ENCODE measurements at places on chromosomes 16 and 17.

DNA sequence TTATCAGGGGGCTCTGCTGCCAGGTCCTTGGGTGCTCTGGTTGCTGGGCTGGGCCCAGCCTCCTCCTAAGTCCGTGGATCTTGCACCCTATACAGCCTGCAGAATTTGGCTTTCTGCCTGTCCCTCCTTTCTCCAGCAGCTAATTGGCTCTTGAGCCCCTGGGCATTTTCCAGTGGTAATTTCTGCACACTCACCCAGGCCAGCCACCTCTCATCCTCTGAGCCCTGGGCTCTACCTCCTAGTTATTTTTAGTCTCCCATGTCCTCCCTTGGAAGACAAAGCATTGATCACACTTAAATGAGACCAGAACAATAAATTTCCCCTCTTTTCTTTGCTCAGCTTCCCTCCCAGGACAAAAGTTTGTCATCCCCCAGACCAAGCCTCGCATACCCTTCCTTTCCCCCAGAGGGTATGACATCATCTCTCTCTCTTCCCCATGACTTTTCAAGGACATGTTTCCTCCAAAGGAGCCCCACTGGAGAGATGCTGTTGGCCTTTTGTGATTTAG lies 38.1 kb downstream of the C17orf75 start:
- DNase-seq: no peak

DNA sequence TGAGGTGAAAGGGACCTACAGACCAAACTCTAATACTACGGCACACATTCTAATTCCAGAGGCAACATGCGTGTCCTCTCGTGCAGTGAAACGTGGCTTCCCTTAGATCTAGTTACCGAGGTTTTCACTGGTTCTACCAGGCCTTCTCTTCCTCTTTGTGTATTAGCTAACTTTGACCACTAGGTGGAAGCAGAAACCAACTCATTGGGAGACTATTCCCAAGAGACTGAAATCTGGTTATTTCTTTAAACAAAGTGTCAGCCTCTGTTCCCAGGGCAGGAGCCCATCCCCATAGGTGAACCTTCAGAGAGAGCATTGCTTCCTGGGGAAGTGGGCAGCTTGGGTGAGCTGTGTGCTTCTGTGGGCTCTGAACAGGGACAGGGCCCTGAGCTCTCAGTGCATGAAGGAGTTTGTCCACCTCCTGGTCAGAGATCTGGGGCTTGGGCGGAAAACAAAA lies 19.7 kb upstream of the RCVRN start:
- no peak for DNase-seq

DNA sequence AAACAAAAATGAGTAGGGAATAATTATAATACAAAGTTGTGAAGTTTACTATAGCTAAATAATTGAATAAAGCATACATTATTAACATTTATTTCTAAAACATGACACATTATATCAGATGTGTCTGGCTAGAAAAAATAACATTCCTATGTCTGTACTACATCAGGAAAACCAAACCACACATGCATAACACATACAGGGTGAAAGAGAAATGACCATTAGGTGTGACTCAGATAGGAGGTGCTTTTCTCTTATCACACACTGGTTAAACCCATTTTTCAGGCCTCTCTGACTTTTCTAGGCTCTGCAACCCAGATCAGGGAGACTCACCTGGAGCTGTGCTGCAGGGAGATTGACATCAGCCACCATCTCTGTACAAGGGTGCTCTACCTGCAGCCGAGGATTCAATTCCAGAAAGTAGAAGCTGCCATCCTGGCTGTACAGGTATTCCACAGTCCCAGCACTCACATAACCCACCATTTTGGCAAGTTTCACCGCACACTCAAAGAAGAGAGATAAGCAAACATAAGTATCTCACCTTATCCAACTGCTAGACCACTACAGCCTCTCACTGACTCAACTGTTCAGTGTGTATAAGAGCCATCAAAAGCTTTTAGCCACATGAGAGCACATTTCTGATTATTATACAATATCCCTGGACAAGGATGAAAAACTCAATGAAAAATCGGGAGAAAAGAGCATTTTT lies 116.6 kb upstream of the C17orf78 start:
- no peak for DNase-seq

DNA sequence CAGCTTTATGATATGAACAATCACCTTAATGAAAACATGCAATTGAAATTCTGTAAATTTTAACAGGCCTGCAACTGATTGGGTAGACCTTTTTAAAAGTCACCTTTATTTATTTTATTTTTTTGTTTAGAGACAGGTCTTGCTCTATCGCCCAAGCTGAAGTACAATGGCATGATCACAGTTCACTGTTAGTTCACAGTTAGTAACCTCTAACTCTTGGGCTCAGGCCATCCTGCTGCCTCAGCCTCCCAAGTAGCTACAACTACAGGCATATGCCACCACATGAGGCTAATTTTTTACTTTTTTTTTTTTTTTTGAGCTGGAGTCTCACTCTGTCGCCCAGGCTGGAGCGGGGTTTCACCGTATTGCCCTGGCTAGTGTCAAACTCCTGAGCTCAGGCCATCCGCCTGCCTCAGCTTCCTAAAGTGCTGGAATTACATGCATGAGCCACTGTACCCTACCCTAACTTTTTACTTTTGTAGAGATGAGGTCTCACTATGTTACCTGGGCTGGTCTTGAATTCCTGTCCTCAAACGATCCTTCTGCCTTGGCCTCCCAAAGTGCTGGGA lies 28.0 kb downstream of the AP1G1 start:
- no peak for DNase-seq

GRCh38 chr17:70786081-70786480 lies 616.7 kb downstream of the KCNJ2 start:
- DNase-seq: no peak

DNA sequence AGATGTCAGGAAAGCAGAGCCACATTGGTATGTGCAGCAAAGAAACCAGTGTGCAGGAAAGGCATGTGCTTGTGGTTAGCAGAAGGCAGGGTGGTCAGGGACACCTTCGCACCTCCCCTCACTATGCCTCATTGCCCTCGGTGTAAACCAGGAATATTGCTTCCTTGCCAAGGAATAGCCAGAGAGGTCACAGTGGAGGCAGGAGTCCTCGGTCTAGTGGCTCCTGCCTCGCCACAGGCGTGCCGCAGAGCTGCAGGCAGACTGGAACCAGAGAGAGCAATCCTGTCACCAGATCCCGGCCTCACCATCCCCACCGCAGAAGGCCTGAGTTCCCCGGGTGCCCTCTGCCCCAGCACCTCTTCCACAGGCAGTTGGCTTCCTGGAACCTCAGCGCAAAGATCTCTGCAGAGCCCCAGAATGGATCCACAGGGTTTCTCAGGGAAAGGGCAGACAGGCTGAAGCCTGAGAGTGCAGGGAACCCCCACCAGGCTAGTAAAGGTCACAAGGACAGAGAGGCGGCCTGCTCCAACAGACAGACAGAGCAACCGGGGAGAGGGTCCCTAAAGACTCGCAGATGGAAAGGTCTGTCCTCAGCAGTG lies 21.6 kb downstream of the CCDC182 start:
- no peak for DNase-seq

DNA sequence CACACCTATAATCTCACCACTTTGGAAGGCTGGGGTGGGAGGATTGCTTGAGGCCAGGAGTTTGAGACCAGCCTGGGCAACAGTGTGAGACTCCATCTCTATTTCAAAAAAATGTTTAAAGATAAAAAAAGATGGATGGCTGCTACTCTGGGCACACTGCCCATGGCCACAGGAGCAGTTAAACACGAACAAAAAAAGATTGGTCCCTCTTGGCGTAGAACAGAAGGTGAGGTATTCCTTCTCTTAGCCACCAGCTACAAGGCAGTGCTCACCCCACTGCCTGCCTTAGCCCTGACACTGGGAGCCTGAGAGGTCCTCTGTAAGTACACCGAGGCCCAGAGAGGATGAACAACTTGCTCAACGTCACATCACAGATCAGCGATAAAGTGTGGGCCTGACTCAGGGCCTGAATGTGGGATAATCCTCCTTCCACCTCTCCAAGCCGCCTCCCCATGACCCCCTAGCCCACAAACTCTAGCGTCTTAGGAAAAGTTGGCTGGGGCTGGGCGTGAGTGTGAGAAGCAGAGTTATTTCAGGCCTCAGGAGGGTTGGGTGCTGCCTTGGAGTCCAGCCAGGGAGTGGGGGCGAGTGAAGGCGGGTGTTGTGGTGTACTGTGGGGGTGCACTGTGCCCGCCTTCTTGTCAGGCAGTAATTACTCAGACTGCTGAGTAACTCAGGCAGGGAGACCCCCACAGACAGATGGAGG lies 2.3 kb upstream of the DPH1 start:
- DNase-seq: no peak

GRCh38 chr16:22671301-22672076 lies 142.5 kb upstream of the HS3ST2 start:
- DNase-seq: no peak

DNA sequence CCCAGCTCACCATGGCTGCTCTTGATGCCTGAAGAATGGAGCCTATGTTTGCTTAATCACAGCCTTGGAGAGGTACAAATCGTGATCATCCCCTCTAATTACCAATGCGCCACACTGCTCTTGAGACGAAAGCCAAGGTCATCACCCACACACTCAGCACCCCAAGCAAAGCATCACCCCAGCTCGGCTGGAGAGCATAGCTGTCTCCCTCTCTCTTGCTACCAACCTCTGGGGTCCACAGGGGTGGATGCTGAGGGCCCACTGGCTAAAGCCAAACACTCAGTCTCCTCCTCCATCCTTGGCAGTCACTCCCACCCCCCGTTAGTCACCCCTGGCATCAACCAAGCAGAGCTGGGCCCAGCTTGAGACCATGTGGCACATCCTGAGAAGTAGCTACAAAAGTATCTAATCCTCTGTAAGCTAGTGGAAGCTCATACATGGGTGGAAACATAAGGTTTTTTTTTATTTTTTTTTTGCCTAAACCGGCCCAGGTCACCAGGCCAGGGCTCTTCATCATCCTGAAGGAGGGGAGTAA lies 44.8 kb downstream of the PIMREG start:
- DNase-seq: no peak

GRCh38 chr16:1395444-1396031 lies 19.0 kb downstream of the UNKL start:
- DNase-seq: no peak

DNA sequence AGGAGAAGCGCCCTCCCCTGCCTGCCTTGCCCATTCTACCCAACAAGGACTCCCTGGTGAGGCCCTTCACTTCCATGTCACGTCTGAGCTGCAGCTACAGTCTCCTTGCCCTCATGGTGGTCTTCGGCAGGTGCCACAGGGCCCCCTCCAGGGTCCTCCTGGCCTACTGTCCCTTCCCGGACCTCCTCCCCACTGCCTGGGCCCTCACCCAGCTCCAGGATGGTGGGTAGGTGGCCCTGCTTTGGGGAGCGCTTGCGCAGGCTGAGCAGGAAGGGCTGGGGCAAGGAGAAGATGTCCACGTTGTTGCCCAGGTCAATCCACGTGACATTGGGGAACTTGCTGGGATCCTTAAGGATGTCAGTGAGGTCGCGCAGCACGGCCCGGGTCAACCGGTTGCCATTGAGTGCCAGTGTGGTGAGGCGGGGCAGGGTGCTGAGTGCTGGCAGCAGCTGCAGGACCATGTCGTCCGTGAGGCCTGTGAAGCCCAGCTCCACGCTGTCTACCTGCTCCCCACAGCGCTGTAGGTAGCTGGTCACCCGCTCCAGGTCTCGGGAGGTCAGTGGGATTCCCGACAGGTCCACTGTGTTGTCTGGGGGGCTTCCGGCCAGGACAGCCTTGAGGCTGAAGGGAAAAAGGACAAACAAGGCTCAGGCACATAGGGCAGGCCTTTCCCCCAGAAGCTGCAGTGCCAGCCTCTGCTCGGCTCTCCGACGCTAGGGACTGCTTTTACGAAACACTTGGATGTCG lies 28.3 kb downstream of the TRPV2 start:
- DNase-seq: no peak

DNA sequence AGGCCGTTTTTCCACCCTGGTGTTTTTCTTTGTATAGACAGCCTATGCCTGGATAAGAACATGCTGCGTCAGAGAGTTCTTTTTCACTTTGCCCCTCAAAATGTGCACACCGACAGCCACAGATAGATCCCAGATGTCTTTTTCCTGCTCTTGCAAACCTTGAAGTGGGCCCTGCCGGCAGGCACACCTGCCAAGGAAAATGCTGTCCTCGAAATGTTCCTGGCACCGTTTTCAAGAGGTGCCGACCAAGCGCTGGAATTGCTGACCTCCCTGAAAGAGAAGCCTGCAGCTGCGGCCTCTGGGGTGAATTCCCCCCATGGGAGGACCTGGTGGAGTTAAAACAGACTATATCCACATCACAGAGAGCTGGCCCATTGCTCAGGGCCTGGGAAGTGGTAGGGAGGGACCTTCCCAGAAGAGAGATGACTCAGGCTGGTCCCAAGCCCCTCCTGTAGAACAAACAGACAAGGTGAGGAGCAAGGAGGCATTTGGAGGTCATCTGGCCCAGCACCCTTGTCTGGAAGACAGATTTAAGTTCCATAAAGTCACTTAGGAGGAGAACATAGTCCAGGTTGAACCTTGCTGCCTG lies 668.1 kb downstream of the MAF start:
- no peak for DNase-seq

DNA sequence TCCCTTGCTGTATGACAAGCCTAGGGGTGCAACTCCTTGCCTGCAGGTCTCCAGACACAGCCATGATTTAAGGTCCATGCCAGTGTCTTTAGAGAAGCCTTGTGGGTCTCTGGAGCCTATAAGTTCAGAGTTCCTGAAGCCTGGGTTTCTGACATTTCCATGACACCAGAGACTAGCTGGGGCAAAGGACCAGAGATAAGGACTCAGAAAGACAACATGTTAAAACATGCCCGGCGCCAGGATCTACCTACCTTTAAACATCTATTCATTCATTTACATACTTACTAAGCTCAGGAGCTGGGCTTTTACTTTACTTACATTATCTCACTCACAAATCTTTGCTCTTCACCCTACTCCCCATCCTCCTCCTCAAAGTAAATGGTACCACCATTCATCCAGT lies 1.5 kb downstream of the MRPL27 start:
- DNase-seq: no peak

DNA sequence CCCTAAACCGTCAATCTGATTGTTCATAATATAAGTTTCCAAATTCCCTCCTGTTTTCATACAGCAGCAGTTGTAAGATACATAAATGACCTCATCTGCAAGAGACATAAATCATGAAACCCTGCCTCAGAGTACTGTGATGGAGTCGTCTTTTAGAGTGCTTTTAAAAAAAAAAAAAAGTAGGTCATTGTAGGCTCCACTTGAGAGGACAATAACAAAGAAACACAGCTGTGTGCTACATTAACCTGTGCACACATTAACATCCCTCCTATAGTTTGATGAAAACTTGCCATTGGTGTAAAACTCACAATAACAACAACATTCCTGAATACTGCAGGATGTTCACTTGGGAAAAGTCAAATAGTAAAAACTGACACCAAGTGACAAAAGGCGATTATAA lies 56.5 kb downstream of the XPO6 start:
- no peak for DNase-seq

All from effector memory CD4-positive, alpha-beta T cell (primary cell).